GF-D8 (cell line): ENCODE measurements at places on chromosomes 7 and 10.

DNA sequence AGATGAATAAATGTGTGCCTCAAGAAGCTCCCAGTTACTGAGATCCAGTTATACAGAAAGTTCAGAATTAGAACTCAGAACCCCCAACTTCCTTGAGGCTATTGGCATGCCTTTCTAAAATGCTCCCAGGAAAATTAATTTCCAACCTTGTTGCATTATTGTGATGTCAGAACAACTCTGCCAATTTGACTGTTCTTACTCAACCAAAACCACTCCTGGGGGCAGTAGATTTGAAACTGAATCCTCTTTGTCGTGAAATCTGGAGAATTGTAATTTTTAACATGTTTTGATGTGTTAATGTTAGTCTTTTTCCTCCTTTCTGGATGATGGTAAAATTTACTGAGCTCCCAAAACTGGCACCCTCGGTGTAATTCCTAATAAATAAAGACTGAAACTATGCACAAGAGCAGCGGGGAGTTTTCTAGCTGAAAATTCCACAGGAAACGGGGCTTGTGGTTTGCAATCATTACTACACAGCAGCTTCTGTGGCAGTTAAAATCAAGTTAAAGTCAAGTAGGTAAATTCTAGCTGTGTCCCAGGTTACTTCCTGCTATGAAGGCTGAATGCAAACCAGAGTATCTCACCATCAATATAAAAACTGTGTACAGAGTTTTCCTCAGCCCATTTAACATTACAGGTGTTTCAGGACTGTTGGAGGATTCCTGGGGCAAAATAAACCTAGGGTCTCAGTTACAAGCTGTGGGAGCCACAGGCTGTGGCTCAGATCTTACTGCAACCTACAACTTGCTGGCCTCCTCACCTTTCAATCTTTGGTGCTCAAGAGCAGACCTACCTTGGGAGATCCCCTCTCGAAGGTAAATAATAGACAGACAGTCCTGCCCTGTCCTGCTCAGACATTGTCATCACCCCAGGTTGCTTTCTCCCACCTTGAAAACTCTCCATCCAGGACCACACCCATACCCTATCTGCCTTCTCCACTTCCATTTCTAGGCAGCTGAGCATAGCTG, 156.3 kb upstream of the KMT2E start:
- no peak for DNase-seq

DNA sequence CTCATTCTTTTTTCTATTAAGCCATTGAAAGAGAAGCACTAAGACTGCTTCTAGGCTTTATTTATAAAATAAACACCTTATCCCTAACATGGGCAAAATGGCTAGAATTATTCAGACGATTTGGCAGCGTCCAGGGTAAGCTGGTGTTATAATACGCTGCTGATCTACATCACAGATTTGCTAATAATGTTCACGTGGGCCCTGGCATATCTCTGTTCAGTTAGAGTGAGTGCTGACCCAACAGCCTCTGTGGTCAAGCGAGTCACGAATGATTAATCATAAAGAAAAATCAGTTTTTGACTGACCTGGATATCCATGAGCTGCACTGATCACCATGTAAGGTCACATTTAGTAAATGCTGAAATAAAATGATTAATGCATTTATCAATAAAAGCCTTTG, 28.4 kb upstream of the CBLL1 start:
- DNase-seq, result no peak

GRCh38 chr7:117562759-117563158, 82.9 kb downstream of the CFTR start:
- no peak for DNase-seq

- no peak for DNase-seq
Measured at GRCh38 chr7:140773104-140773503, 76.6 kb downstream of the NDUFB2 start.

GRCh38 chr7:1818575-1819258, 148.6 kb downstream of the ELFN1 start:
- DNase-seq, result no peak

- DNase-seq, result no peak
Measured at GRCh38 chr10:11713963-11714362, 28.2 kb upstream of the ECHDC3 start.

GRCh38 chr10:68594405-68594804, 34.3 kb downstream of the TET1 start:
- DNase-seq, result no peak

GRCh38 chr10:34213805-34214197, 601.3 kb downstream of the PARD3 start:
- no peak for DNase-seq

- no peak for DNase-seq
Measured at GRCh38 chr10:75231672-75232581, 3.8 kb downstream of the COMTD1 start.
